ENCODE measurements at places on chromosomes 7 and 10. TPM values are rescaled to one million over a fixed set of nuclear protein-coding genes. Genes with fewer than 3 reads are reported as not detected.

CALML3 gene
- 0.08 TPM for polyA plus RNA-seq

AKR1D1 gene
- 0.32 TPM for polyA plus RNA-seq

AGMO gene
- polyA plus RNA-seq, result 1.0 TPM

MUC12 gene
- polyA plus RNA-seq, result not detected

CPA4 gene
- polyA plus RNA-seq, result 0.10 TPM

HOXA11 gene
- polyA plus RNA-seq, result 44.4 TPM
